Aorta (tissue), 5 donors: ENCODE measurements at places on chromosomes 2 and 18. TPM values are rescaled to one million over a fixed set of nuclear protein-coding genes. Genes with fewer than 3 reads are reported as not detected.

TRAF3IP1 gene
- total RNA-seq: 21.0 TPM

NT5DC4 gene
- not detected for total RNA-seq

CLEC4F gene
- not detected for total RNA-seq

EIF5B gene
- total RNA-seq: 42.3 TPM

ABCG5 gene
- not detected for total RNA-seq

RUFY4 gene
- total RNA-seq: 0.39 TPM

AQP12B gene
- not detected for total RNA-seq

RAB27B gene
- 1.3 TPM for total RNA-seq

PAX3 gene
- total RNA-seq: not detected

UGT1A8 gene
- total RNA-seq: not detected

DNA sequence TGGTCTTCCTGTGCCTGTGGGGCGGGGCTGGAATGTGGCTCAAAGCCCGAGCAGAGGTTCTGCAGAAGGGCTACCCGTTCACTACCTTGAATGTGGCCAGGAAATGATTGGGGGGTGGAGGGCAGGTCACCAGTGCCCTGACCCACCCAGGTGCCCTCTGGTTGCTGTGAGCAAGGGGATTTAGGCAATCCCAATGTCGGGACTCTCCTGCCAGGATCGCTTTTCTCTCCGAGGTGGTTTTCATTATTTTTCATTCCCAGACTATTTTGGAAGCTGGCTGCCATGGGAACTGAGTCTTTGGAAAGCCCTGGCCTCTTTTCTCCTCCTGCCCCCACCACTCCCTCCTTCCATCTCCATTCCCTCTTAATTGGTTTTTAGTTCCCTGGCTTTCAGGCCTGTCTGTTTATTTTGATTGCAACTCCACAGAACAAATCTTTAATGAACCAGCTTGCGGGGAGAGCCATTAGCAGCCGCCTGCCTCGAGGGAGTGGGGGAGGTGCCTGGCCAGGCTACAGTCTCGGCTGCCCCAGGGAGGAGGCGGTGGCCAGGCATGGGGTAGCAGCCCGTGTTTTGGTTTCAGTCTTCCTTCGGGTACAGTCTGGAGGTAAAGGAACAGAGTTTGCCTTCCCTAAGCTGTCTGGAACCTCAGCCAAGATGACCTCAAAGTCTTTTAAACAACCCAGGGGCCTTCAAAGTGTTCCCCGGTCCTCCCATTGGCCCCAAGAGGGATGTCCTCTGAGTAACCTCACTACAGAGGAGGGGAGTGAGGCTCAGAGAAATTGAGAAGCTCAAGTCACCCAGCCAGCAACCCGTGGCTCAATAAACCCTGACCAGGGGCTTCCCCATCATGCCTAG lies 114.4 kb upstream of the HAAO start:
- peak; percentile 82 for DNase-seq

DNA sequence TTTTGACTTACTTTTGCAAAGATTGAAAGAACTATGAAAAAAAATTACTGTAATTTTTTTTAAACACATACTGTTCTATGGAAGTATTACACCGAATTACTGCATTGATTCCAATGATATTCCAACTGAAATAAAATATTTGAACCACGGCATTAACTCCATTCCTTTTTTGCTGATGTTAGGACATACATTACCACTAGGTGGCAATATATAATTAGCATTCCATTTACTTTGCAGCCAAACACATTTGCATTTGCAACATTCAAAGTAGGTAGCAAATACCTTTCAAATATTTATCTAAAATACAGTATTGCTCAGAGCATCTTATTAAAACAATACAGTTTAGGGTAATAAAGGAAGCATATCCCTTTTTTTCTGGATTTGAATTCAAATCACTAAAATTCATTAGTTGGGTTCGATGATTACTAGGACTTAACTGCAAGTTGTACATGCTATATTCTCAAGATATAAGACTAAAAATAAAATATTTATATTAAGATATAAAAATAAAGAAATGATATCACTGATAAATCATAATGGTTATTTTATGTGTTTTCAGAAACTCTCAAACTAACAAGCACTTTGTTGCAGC lies 31.3 kb downstream of the LANCL1 start:
- no peak for DNase-seq

- no peak for DNase-seq
Measured at GRCh38 chr2:136023416-136023815, 38.0 kb upstream of the DARS1 start.

DNA sequence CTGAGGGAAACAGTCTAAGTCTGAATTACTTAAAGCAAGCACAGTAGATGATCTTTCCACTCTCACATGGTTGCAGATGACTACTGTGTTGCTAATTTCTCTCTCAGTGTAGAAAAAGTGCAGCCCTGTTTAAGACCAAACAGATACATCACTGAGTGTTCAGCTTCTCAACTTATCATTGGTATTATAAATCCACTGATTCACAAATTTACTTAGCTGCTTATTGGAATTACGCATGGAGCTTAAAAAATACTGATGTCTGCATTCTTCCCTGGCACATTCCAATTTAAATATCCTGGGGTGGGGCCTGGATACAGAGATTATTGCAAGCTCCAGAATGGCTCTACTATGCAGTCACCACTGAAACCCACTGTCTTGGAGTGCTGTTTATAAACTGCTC lies 411.2 kb downstream of the RND3 start:
- no peak for DNase-seq

- no peak for DNase-seq
Measured at GRCh38 chr18:66271962-66272361, 331.9 kb downstream of the CDH19 start.

- DNase-seq: peak; percentile 23
Measured at GRCh38 chr2:28995765-28996750, 15.0 kb downstream of the TOGARAM2 start.

GRCh38 chr18:49597157-49597931 lies 35.5 kb downstream of the LIPG start:
- no peak for DNase-seq

- DNase-seq: no peak
Measured at GRCh38 chr2:195622966-195623365, 34.1 kb upstream of the SLC39A10 start.

- no peak for DNase-seq
Measured at GRCh38 chr2:88852753-88853402, 161.4 kb downstream of the RPIA start.

DNA sequence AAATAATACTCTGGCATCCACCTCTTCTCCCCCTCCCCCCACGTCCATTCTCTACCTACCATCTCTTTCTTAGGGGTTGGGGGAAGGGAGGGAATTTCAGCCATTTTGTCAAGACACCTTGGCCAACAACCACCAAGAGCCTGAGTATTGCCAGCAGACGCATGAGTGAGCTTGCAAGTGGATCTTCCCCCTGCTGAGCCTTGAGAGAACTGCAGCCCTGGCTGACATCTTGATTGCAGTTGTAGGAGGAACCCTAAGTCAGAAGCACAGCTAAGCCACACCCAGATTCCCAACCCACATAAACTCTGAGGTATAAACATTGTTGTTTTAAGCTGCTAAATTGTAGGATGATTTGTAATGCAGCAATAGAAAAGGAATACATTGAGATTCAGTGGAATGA lies 165.6 kb downstream of the TMEFF2 start:
- no peak for DNase-seq

- DNase-seq: no peak
Measured at GRCh38 chr2:25265802-25266201, 75.9 kb downstream of the DNMT3A start.

DNA sequence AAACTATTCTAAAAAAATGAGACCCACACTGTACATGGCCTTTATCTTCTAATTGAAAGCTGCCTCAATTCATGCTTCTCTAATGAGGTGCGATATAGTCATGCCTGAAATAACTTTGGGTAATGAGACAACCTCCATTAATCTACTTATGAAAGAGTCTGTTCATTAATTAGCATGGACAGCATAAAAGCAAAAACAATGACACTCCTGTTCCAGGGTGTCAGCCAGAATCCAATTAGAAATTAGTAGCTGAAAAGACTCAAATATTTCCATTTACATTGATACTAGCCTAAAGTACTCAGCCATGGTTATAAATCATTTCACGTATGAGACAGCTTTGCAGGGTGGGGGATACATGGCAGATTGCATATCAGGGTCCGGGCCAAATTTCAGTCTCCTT lies 288.7 kb downstream of the AKAIN1 start:
- DNase-seq: no peak

- no peak for DNase-seq
Measured at GRCh38 chr2:144125751-144126150, 394.2 kb downstream of the ZEB2 start.

DNA sequence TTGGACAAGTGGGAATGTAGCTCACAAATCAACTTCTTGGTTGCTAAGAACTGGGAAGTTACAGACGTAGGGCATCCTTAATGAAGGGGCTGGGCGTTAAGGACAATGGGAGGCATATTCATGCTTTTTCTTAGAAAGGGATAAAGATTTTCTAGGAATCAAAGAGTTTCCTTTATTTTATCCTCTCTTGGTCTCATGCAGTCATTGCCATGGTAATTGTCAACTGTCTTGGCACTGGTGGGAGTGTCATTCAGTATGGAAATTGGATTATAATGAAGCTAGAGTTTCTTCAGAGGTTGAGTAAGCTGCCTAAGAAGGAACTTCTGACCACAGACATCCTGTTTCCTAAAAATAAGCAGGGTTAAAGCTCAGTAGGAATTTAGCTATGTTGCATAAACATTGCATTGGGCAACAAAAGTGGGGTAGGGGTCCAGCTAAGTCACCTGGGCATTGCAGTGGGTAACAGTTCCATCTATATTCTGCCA lies 114.0 kb downstream of the LYPD6B start:
- DNase-seq: no peak

DNA sequence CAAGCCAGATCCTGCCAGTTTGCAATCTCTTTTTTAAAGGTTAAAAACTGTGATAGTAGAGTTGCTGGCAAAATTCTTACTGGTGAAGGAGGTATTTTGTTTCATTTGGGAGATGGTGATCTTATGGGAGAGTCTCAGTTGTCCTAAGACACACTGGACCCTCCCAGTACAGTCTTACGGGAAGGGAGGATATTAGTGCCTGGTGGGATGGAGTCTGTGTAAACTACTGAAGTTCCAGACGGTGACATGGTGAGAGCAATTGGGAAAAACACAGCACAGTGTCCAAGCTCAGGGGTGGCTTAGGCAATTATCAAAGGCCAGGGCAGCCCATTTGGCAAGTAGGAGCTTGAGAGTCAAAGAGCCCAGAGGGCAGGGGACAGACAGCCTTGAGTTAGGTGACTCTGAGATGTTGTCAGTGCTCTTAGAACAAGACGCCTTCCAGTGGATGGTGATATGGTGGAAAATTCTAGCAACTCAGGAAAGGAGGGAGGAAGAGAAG lies 143.7 kb upstream of the CCDC68 start:
- no peak for DNase-seq

GRCh38 chr2:121824264-121824663 lies 68.8 kb downstream of the TSN start:
- DNase-seq: no peak

DNA sequence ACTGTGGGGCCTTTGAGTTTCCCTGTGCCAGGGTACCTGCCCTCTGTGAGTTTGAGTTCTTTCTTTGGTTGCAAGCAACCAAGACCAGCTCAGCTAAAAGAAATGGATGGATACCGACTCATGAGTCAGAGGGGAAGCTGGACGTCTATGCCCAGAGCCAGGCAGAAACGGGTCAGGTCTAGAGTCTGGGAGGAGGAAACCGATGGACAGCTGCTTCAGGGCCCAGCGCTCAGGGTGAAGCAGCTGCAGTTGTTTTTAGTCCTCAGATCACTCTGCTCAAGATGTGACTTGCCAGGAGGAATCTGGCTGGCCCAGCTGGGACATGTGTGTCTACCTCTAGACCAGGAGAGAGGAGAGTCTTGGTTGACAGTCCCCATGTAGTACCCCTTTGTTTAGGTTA lies 10.1 kb upstream of the TYMS start:
- DNase-seq: no peak
